ENCODE measurements at places on chromosomes 2 and 18.

GRCh38 chr2:30645745-30646119 lies 161.5 kb downstream of the CAPN13 start:
- DNase-seq = no peak

- DNase-seq = no peak
Observed at GRCh38 chr2:117958186-117958585, 55.7 kb downstream of the CCDC93 start.

DNA sequence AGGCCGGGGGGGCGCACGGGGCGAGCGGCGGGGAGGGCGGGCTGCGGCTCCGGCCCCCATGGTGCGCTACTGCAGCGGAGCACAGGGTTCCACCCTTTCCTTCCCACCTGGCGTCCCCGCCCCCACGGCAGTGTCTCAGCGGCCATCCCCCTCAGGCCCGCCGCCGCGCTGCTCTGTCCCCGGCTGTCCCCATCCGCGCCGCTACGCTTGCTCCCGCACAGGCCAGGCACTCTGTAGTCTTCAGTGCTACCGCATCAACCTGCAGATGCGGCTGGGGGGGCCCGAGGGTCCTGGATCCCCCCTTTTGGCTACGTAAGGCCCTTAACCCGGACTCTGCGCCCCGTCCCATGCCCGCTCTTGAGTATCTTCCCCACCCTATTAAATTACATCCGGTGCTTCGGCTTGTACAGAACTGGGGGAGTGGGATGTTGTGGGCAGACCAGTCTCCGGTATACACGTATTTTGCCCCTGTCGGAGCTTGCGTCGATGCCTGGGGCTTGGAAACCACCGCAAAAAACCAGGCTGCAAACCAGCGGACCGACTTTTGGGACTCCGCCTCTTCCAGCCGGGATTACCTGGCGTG lies 598 bp upstream of the WBP1 start:
- peak; percentile 62 for DNase-seq

- no peak for DNase-seq
Observed at GRCh38 chr2:230708204-230708603, 4.4 kb upstream of the CAB39 start.

DNA sequence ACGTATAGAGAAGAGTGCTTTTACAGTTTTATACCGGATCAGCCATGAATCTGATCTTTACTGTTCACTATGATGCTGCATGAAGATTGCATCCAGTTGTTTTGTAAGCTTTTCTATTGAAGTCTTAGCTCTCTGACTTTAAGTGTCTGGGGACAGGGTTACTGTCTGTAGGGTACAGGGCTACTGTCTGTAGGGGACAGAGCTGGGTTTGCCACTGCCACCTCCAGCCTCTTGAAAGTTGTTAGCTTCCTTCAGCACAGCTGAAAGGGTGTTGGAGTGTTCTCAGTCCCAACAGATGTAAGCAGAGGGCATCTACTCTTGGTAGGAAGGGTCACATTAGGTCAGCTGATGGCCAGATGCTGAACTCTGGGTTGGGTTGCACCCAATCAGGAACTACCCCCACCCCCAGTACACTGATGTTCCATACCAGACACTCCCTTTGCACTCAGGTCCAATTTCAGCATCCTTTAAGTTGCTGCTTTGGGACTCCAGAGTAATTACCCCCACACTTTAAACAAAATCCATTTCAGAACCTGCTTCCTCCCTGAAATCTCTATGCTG lies 58.0 kb downstream of the MYL12B start:
- DNase-seq = no peak

- DNase-seq = no peak
Observed at GRCh38 chr18:46283895-46284295, 179.7 kb downstream of the HAUS1 start.

DNA sequence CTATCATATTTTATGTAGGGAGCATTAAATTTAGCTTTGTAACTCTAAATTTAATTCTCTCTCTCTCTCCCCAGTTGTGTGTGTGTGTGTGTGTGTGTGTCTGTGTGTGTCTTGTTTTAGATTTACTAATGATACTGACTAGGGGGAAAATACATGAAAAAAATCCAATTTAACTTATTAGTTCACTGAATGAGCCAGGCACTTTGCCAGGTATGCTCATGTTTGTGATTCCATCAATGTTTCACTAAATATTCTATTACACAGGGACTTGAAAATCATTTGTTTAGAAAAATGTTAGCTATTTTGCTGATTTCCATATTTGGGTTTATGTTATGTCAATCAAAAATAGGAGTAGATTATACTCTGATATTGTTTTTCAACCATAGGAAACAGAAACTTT lies 203.7 kb upstream of the ZNF804A start:
- no peak for DNase-seq

- DNase-seq = no peak
Observed at GRCh38 chr2:177340158-177340557, 52.4 kb upstream of the AGPS start.
